Stimulated activated CD4-positive, alpha-beta T cell treated with anti-CD3 and anti-CD28 coated beads, Interleukin-12 subunit alpha, Interleukin-12 subunit beta, amount 100 ng/mL, for 24 hours (primary cell): ENCODE measurements at places on chromosomes 11 and 22.

DNA sequence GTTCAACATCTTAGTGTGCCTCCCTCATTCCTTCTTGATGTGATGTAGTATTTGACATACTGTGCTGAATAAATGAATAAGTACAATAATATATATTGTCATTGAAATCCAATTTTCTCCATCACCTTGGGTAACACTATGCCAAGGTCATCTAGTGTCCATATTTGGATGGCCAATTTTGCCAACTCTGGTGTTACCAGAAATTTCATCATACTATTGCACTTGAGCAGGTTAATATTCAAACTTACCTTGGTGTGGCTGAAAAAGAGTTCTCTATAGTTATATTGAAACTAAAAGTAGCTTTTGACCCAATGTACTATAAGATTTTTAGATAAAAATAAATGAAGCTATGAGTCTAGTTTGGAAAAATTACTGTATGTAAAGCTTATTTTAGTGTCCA, 98.2 kb upstream of the SLC6A5 start:
- DNase-seq, result no peak

- no peak for DNase-seq
These were observed 2.9 kb upstream of the ARFGAP2 start for GRCh38 chr11:47179655-47179991.

GRCh38 chr11:102436976-102437375, 15.6 kb downstream of the TMEM123 start:
- DNase-seq, result no peak

- DNase-seq, result no peak
These were observed 997.8 kb upstream of the CHORDC1 start for GRCh38 chr11:91220476-91221202.

DNA sequence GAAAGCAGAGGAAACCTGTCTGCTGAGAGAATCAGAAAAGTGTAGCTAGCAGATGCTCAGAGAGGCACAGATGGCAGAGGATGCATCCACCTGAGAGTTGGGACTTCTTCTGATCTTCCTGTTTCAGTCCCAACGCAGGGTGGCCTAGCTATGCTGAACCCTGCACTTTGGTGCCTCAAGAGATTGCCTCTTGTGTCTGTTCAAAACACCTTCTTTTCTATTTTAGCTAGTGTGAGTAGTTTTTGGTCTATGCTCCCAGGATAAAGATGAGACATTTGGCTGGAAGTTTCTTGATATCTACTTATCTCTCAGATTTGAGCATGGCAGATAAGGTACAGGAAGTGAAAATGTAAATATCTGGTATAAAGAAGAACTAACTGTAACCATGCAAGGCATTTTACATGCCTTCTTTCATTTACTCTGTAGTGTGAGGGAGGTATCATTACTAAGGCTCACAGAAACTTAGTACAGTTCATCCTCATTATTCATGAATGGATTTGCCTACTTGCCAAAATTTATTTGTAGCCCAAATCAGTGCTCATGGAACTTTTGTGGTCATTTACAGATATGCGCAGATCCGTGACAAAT, 47.0 kb upstream of the PSMA1 start:
- no peak for DNase-seq

DNA sequence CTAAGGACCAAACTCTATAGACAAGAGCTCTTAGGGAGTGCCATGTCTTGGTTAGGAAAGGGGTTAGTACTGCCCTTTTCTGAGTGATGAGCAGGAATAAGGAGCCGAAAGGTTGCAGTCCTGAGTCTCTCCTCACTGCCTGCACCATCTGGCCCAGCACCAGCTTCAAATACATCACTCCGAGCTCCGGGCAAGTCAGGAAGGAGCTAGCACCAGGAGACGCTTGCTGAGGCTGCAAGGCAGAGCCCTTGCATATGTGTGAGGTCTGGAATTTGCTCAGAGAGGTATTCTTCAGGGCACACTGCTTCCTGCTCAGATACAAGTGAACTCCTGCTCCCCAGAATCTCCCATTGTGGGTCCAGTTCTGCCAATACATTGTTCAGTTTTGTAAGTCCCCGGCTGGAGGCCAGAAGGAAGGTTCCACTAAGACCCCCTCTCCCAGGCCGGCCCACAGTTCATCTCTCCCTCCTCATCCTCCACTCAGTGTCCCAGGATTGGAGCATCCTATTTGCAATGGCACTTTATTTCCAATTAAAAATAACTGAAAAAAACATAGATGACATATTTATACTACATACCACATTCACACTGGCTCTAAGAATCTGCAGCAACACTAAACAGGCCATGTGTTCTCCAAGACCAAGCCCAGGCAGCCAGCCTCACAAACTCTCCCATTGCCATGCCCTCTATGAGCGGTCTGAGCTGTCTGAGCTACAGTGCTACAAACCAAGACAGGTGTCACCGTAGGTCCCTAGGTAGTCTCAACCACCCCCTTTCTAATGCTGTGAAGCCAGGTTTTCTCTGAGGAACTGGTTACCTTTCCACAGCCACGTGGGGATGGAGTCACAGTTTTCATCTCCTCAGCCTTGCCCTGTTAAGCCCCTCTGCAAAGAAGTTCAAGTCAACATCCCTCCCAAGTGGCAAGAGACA, 55.1 kb upstream of the SPATA19 start:
- DNase-seq, result no peak

DNA sequence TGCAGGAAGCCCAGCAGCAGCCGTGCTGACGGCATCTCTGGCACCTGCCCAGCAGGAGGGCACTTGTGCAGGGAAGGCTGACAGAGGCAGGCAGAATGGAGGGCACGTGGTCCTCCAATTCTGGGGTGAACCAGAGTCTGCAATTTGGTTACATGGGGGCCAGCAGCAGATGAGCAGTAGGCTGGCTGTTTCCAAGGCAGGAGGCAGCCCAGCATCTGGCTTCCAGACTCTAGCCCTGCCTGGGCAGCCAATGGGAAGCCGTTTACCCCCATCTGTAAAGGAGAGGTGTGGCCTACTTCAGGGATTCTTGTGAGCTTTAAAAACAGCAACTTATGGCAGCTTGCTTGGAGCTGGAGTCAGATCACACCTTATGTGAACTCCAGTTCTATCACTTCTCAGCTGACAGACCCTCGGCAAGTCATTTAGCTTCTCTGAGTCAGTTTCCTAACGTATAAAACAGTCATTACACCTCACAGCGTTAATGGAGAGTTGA, 27.9 kb upstream of the RASL10A start:
- no peak for DNase-seq

DNA sequence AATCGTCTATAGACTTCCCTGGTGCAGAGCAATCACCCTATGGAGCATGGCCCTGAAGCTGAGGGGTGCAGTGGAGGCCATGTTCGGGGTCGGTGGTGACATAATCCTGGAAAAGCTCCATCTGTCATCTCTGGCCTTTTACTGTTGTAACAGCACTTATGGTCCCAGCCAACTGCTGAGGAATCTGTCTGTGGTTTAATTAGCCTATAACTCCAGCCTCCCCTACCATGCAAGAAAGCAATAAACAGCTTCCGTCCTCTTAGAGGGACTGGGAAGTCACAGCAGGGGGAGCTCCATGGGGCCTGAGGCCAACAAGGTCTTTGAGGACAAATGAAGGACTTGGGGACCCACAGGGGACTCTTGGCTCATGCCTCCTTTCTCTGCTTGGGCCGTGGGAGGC, 159.1 kb upstream of the NECTIN1 start:
- no peak for DNase-seq

- no peak for DNase-seq
These were observed 243.6 kb downstream of the NELL1 start for GRCh38 chr11:20912922-20913512.

DNA sequence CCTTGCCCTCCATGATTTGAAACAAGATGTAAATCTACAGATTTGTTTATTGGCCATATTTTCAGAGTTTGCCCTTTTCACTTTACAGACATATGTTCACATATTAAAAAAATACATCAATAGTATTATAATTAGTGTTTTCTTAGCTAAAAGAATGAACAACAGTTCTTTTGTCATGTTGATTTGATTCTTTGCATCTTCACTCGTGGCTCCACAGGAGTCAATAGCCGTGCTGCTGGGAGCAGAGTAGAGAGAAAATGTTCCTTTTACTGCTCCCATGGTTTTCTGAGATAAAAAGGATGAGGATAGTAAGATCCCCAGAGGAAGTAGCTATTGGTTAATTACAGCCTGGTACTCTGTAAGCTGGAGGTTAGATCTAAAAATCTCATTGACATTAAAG, 151.2 kb downstream of the PGR start:
- no peak for DNase-seq

DNA sequence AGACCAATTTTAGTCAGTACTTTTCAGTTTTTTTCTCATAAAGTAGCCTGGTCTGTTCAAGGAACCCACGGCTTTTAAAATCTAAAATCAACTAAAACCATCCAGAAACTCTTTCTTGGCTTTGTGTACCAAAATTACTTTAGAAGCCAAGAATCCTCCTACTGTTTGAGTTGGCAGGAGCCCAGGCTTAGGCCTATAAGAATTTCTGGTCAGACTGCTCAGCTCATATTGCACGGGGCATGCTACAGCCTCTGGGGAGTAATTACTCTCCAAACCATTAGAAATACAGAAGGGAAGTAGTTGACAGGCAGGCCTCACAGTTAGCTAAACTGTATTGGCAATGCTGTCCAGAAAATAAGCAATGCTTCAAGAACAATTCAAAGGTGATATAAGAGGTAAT, 1862.9 kb upstream of the RAG2 start:
- DNase-seq, result no peak

- DNase-seq, result no peak
These were observed 21.8 kb downstream of the NUMA1 start for GRCh38 chr11:72058416-72059034.

DNA sequence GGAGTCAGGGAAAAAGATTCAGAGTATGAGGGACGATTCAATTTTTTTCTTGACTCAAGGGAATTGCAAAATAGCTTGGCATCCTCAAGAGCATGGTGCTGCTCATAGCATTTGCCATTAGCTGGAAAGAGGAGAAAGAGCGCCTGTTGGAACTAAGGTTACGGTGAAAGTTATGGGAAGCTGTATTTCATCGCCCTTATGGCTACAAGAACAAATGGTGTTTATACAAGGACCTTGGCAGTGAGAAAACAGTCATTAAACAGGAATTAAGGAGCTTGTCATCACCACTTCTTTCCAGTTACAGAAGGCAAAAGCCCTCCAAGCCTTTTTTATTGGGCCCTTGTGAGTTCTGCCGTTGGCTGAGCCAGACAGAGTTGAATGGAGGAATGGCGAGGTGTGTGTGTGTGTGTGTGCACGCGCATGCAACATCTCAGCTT, 74.2 kb downstream of the ALX4 start:
- DNase-seq, result no peak

DNA sequence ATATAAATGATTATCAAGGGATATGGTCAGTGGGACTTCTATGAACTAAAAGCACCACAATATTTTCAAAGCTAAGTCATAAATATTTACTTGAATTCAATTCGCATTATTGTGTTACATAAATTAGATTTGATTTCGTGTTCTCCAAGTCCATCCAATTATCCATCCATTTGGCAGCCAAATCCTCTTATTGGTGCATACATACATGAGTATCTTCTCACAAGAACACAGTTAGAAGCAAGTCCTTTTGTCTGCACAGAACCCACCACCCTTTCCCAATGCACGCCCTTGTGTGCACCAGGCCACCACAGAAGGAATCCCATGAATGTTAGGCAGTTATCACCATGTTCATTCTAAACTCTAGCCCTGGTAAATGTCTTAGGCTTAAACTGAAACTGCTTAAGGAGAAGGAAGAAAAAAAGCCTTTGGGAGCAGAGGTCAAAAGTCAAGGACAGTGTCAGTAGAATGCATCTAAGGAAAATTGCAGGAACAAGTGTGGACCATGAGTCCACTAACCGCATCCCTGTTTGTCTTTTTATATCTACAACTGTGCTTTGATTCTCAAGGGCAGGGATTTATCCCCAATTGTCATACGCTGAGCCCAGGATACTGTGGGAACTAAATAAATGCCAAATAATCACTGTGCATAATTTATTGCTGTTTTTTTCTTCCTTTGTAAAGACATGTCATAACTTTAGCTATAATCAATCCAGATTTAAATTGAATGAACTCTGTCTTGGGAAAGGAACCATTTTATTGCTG, 108.2 kb upstream of the DDI1 start:
- no peak for DNase-seq

- no peak for DNase-seq
These were observed 29.7 kb downstream of the NFRKB start for GRCh38 chr11:129865701-129866100.

DNA sequence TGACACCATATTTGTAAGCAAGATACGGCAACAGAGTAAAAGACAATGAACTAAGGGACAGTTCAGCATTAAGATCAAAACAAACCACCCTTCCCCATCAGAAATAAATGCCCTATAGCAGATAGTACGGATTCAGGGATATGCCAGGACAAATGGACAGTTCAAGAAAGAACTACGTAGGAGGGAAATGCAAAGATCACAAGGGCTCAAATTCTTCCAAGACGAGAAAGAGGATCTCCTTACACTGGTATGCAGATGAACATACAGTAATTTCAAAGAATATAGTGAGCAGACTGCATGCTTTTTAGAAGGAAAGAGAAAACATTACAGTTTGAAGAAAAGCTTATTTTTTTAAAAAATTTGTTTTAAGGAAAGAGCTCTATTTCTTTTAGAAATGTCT, 124.7 kb upstream of the APOA1 start:
- no peak for DNase-seq

GRCh38 chr11:40230821-40231220, 1228.6 kb downstream of the LRRC4C start:
- no peak for DNase-seq

DNA sequence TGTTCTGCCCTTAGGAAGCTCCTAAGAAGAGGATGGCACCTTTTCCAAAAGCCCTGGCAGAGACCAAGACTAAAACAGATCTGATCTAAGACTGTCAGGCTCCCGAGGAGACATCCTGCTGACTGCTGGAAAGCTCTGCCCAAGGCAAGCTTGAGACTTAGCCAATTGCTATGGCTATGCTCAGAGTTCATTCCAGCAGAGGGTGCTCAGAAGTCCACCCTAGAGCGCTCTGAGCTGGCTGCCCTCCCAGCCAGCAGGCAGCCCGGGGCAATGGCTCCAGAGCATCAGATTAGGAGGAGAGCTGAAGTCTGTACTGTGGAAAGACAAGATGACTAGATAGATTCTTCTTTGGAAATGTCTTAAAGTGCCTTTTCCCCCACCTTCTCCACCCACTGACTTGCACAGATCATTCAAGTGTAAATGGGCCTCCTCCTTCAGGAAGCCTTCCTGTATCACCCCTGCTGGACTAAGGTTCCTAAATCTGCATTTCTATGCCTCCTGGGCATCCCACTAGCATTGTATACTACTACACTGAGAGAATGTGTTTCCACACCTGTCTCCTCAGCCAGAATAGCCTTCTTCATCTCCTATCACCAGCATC, 23.4 kb downstream of the LRRC55 start:
- DNase-seq, result no peak

GRCh38 chr11:11379661-11380060, 26.6 kb upstream of the CSNK2A3 start:
- DNase-seq, result no peak

DNA sequence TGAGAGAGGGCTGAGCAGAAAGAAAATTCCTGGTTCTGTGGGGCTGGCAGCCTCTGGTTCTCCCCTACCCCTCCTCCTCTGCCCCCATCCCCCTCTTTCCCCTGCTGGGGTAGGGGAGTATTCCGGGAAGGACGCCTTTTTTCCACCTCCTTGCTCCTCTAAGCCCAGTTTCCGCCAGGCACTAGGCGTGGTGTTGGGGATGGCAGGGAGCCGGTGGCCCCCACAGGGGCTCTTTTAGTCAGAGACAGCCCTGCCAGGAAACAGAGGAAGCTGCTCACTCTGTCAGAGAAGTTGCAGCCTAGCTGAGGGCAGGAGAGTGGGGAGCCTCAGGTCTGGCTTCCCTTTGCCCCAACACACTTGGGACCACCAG, 15.6 kb upstream of the ARHGEF17 start:
- DNase-seq, result no peak
